NCI-H510A (cell line): ENCODE measurements at places on chromosomes 3 and 15.

GRCh38 chr3:187740421-187741399 lies 4.6 kb downstream of the BCL6 start:
- peak; percentile 7 for DNase-seq

- DNase-seq = no peak
Observed at GRCh38 chr15:58490086-58490887, 58.5 kb downstream of the LIPC start.

DNA sequence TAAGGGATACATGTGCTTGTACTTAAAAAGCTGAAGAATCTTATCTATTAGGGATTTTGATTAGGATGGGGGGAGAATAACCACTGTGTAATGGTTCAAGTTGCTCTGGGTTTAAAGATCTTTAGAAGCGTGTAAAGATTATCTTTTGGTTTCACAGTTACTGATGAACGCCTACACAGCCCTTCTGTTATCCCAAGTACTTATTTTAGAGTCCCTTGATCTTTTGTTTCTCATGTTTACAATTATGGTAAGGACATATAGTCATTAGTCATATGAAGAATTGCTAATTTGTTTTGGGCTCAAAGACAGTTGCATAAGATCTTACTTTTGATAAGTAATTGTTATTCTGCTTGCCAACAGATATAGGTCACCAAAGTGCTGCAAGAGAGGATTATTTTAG lies 160.1 kb downstream of the PLCL2 start:
- no peak for DNase-seq

- peak; percentile 90 for DNase-seq
Observed at GRCh38 chr3:174440741-174441587, 418.2 kb upstream of the NAALADL2 start.

GRCh38 chr3:73442152-73442551 lies 182.6 kb downstream of the PDZRN3 start:
- no peak for DNase-seq

GRCh38 chr15:31004220-31004733 lies 12.8 kb upstream of the MTMR10 start:
- no peak for DNase-seq

DNA sequence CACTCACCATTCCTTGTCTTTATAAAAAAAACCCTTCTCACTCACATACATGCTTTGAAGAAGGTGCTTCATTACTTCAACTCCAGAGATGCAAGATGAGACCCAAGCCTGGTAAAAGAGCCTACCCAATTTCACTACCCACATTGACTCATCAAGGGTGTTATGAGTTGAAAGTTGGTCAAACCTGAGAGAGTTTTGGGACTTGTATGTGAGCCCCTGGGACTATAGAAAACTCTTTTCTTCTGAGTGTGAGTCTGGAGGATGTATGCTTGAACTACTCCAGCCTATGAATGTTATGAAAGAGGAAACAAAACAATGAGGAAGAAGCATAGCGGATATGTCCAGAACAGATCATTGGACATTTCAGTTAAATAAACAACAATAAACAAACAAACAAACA lies 106.5 kb upstream of the SATB1 start:
- no peak for DNase-seq

- no peak for DNase-seq
Observed at GRCh38 chr3:179682426-179683080, 29.7 kb downstream of the USP13 start.

GRCh38 chr3:126313166-126313565 lies 44.0 kb downstream of the KLF15 start:
- no peak for DNase-seq

GRCh38 chr3:61960976-61961375 lies 399.6 kb downstream of the PTPRG start:
- DNase-seq = no peak

DNA sequence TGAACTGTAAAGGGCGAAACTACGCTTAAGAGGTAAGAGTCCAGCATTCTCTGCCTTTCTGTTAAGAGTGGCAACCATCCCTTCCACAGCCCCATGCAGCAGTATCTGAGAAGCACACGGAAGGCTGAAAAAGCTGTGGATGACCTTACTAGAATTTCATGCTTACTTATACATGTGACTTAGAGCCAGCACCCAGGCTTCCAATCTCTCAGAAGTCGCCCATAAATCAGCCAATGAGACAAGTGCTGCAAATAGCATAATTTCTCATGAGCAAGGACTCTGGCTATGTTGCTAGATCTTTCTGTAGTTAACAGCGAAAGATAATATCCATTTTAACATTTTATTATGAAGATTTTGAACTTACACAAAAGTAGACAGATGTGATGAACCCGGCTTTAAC lies 65.3 kb downstream of the IGF2BP2 start:
- DNase-seq = no peak

DNA sequence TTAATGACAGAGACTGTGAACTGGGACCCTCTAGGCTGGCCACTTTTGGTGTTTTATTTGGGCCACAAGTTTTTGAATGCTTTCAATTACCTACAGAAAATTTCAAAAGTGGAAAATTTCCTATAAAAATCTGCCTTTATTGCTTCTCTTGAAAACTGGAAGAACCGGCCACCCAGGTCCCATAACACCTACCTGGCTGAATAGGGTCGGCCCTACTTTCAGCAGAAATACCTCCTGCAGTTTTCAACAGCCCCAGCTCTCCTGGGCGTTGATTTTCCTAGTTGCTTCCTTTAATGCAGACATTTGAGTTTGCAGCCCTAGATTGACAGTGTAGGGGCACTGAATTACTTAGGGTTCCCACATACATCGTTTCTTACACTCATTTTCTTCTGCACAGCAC lies 719 bp upstream of the SRPRB start:
- no peak for DNase-seq

DNA sequence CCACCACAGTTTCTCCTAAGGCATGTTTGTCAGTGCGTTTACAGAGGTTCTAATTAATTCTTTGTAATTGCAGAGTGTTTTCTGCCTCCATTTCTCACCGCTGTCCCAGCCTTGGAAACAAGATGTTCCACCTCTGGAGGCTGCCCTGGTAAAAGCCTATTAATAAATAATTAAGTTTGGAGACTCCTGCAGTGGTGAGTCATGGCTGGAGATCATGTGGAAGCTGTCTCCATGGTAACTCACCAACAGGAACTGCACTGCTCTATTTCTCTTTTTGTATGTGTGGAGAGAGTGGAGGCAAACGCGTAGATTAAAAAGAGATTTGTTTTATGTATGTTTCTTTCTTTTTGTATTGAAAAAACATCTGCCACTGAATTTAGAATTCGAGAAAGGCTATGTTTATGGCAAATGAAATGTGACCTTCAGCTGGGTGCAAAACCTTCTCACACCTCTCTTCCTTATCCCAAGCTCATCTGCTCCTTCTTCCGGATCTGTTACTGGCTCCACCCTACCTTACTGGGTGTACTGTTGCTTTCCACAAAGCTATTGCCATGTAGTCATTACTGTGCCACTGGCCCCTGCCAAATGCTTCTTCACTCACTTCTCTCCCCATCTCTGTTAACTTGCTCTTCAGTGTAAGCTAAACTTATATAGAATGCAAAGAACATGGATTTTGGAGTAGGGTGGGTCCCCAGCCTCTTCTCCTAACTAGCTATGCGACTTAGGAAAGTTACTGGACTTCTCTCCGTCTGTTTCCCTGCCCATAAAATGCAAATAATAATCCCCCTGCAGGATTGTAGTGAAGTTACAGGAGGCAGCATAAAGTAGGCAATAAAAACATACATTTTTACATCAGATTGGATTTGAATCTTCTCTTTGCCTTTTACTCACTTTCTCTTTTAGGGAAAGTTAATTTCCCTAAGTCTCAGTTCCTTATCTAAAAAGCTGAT lies 778.5 kb downstream of the NTRK3 start:
- DNase-seq = peak; percentile 10

DNA sequence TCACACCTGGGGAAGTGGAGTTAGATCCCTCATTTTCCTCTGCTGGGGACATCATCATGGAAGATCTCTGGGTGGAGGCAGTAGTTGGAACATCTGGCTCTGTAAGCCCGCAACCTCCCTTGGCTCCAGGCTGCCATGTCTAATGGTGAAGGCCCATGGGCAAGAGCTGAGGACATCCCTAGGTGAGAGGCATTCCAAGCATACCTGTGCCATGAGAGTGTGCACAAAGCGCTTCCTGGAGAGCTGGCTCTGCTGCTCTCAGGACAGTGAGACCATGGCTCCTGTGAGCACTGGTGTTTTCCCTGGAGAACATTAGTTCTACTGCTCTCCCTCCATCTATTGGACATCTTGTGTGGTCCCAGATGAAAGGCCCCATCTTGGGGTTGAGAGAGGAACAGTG lies 7.7 kb downstream of the MAPKAPK3 start:
- no peak for DNase-seq

- DNase-seq = no peak
Observed at GRCh38 chr15:82649226-82649999, 2.2 kb upstream of the CPEB1 start.
